NCI-H1436 treated with DMSO at 0.1 percent for 48 hours (cell line): ENCODE measurements at places on chromosomes 7 and 10.

- DNase-seq, result no peak
Observed at GRCh38 chr10:100357059-100357858, 10.2 kb downstream of the SCD start.

DNA sequence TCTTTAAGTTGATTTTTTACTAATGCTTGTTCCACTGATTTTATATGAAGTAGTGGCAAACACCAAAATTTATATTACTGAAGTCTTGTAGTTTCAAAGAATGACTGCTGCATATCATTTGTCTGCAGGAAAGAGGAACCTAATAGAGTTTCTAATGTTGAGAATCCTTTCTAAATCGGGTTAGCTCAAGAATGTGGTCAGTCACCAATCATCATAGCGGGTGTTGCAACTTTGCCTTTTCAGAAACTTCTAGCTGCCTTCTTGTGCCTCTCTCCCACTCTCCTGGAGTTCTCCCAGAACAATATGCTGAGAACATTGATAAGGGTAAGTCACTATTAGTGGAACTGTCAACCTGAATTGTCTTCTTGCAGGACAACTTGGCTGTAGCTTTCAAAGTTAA, 524.8 kb upstream of the SORCS1 start:
- no peak for DNase-seq

DNA sequence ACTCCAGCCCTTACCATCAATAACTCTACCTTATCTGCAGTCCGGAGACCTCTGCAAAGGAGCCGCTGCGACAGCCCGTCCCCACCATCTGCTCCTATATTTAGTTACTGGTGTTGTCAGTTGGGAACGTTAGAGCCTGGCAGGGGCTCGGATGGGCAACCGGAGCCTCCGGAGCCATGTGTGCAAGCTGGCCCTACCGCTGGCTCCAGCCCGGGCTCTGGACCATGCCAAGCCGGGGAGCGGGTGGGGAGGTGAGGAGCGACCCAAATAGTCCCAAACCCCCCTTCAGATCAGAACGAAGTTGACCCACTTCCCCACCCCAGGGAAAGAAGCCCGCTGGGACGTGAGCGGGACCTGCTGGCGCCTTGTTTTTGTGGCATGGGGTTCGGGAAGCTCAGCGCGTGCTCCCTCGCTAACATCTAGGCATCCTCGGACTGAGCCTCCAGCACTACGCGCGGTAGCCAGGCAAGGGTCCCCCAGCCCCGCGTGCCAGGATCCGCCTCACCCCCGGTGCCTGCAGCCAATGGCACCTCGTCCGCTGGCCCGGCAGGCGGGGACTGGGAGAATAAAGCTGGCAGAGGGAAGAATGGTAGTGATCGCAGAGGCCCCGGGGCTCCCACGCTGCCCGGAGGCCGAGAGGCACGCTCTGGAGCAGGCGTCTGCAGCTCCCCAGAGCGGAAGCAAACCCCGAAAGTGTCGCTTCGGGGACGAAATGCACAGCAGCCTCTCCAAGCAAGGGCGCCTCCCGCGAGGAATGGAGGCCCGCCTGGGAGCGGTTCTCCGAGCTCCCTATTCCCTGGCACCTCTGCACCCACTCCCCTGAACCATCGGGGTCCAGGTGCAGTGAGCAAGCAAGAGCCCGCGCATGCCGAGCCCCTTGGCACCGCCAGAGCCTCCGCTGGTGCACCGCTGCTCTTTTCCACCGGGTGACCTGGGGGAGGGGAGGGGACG, 679 bp downstream of the LRRC20 start:
- no peak for DNase-seq

- DNase-seq, result no peak
Observed at GRCh38 chr7:111763221-111763801, 201.0 kb upstream of the IMMP2L start.

GRCh38 chr10:34540492-34540891, 274.6 kb downstream of the PARD3 start:
- DNase-seq, result no peak

- DNase-seq, result no peak
Observed at GRCh38 chr10:5550621-5551530, 26.1 kb downstream of the CALML3 start.

DNA sequence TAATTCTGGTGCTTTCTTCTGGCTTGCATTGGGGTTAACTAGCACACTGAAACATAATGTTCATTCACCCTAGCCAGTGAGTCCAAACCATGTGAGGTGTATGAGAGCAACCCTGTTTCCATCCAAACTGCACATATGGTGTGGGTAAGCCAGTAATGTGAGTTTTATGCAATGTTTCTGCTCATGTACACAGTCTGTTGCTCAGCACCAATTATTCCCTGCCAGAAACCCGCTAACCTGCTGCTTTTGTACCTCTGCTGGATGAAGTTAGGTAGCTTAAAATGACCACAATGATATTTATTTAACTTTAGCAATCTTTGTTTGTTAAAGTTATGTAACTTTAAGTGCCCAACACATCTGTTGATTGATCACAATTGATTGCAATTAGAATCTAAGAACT, 93.7 kb upstream of the RPA3 start:
- no peak for DNase-seq

DNA sequence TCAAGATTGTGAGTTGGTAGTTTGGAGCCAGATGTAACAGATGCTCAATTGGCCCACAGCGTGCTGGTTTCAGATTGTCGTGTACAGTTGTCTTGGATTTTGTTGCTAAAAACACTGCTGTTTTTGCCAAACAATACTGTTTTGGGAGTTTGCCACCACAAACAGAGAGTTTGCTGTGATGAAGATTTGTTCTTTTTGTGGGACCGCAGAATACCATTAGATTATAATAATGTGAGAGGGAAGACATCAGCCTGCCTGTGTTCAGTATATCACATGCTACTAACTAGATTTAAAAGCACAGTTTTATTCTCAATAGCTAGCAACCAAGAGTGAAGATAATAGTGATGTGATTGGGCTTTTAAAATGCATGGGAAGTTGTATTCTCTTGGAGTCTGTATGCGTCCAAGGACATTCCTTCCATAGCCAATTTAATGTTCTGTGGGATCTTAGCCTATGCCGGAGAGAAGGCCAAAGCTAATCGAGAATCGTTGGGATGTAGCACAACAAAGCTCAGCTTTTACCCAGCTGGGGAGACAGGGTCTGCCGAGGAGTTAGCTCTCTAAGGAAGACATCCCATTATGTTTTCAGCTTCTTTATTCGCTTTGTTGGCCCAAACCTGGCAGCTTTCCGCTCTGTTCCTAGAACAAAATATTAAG, 18.7 kb upstream of the ITGA8 start:
- no peak for DNase-seq

- DNase-seq, result no peak
Observed at GRCh38 chr10:43125881-43126731, 12.1 kb upstream of the CSGALNACT2 start.

DNA sequence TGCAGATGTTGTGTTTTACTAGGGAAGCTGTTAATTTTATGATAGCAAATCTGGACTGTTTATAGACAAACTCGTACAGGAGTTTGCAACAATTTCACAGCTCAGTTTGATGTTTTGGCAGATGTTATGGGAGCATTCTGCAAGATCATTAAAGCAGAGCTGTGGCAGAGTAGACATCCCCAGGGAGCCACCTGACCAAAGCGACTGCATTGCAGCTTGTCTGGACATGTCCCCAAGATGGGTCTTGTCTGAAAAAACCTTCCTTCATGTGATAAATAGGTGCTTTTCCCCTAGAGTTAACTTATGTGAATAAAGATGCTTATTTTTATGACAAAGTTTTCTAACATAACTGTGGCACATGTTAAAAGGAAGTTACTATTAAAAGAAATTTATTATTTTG, 91.2 kb upstream of the GPR141 start:
- DNase-seq, result no peak

- DNase-seq, result no peak
Observed at GRCh38 chr7:21029006-21029405, 242.3 kb upstream of the SP8 start.

DNA sequence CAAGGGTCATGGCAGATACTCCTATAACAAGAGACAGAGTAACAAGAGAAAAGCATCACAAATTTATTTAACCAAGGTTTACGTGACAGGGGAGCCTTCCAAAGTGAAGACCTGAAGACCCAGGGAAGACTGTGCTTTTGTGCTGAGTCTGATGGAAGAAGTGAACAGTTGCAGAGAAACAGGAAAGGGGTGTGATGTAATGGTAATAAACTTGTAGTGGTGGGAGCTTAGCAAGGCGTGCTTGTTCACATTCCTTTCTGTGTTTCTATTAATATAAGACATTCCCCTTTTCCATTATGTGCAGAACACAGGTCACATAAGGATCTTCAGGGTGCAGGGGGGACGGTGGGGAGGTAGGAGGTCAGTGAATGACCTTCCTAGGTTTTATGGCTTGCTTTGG, 25.5 kb upstream of the C10orf67 start:
- no peak for DNase-seq

DNA sequence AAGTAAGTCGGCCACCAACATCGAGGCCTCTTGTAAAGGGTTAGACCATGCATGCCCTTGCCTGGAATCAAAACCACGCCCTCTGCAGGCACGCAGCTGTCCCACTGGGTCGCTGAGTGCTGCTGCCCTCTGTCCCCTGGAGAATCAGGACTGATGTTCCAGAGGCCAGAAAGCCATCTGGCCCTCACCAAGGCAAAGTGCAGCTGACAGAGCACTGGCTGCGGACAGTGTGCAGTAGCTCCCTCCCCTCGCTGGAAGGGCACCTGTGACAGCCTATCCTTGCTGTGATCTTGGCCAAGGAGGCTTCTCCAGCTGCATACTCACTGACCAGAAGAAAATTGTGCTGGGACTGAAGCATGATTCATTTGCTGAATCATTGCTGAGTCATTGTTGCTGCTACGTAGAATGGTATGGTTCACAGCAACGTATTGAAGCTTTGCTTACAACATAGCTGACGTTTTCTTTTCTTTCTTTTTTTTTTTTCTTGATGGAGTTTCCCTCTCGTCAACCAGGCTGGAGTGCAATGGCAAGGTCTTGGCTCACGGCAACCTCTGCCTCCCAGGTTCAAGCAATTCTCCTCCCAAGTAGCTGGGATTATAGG, 30.4 kb downstream of the DDC start:
- no peak for DNase-seq

- DNase-seq, result no peak
Observed at GRCh38 chr10:74084955-74085354, 65.7 kb downstream of the AP3M1 start.
